ENCODE measurements at places on chromosomes 3 and 15. TPM values are rescaled to one million over a fixed set of nuclear protein-coding genes. Genes with fewer than 3 reads are reported as not detected.

The GABRR3 gene
- not detected for total RNA-seq

The ABHD6 gene
- 4.4 TPM for total RNA-seq

The RHOV gene
- not detected for total RNA-seq

The PPP1R14D gene
- not detected for total RNA-seq

The OXSR1 gene
- 16.1 TPM for total RNA-seq

The MUC4 gene
- total RNA-seq, result not detected

The GOLGA8N gene
- total RNA-seq, result 3.6 TPM

The SH3BP5 gene
- 32.9 TPM for total RNA-seq

The CCRL2 gene
- 0.62 TPM for total RNA-seq

The KLHL40 gene
- not detected for total RNA-seq

The CYP8B1 gene
- total RNA-seq, result not detected

The CCR2 gene
- total RNA-seq, result not detected

The CLRN1 gene
- not detected for total RNA-seq

The LEKR1 gene
- 0.88 TPM for total RNA-seq

The CNTN3 gene
- not detected for total RNA-seq

The ACOX2 gene
- total RNA-seq, result 24.2 TPM

The SLC22A14 gene
- not detected for total RNA-seq

The CD200R1 gene
- not detected for total RNA-seq

The CCDC9B gene
- total RNA-seq, result 0.44 TPM

The HTR3E gene
- not detected for total RNA-seq

The TMEM40 gene
- total RNA-seq, result not detected

The RBP2 gene
- total RNA-seq, result not detected

The GATM gene
- not detected for total RNA-seq

The MCF2L2 gene
- 1.1 TPM for total RNA-seq

Measured in cardiac ventricle fibroblast (primary cell).